Stimulated activated CD8-positive, alpha-beta memory T cell treated with anti-CD3 and anti-CD28 coated beads, Interleukin-7, amount 100 ng/mL, for 4 hours (primary cell): ENCODE measurements at places on chromosomes 5 and 9.

GRCh38 chr9:28909526-28909925 is 1336.2 kb upstream of the C9orf72 start:
- no peak for DNase-seq

GRCh38 chr5:156934450-156935211 is 28.4 kb downstream of the TIMD4 start:
- DNase-seq = peak; percentile 7

- no peak for DNase-seq
Observed at GRCh38 chr5:99129768-99130501, 201.1 kb upstream of the CHD1 start.

- no peak for DNase-seq
Observed at GRCh38 chr9:4137681-4138099, 162.2 kb downstream of the GLIS3 start.

DNA sequence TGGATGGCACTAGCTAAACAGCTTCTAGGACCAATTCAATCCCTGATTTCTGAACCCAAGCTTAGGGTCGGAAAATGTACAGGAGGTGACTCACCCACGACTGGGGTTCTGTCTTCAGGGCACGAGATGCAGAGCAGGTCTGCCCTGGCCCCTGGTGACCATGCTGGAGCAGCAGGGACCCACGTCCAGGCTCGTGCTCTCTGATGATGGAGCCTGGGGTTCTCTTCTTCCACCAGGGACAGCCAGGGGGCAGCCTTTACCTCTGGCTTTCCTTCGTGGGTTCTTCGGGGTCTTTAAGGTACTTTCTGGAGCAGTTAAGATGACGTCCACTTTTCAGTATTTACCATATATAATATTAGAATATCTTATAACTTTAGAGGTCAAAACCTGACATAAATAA is 2.1 kb downstream of the CFAP77 start:
- no peak for DNase-seq

DNA sequence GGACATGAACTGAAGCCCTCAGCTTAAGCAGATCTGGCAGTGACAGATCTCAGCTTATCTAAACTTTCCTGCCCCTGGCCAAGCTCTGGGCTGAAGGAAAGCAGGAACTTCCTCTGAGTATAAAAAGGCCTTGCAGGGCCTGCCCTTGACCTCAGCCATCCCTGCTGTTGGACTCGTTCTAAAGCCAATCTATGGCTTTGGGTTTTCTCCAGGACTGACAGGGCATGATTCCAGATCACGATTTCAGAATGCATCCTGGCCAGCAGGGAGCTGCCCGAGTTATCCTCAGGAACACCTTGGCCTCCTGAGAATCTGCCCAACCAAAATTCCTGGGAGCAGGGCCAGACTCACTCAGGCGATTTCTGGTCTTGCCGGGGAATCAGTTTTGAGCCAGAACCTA is 502.7 kb downstream of the TLE4 start:
- no peak for DNase-seq

- no peak for DNase-seq
Observed at GRCh38 chr9:127569886-127570401, 42.1 kb upstream of the STXBP1 start.

GRCh38 chr9:127283917-127284497 is 19.4 kb downstream of the GARNL3 start:
- DNase-seq = no peak

GRCh38 chr5:93304456-93305250 is 276.4 kb downstream of the NR2F1-AS1 start:
- DNase-seq = no peak

DNA sequence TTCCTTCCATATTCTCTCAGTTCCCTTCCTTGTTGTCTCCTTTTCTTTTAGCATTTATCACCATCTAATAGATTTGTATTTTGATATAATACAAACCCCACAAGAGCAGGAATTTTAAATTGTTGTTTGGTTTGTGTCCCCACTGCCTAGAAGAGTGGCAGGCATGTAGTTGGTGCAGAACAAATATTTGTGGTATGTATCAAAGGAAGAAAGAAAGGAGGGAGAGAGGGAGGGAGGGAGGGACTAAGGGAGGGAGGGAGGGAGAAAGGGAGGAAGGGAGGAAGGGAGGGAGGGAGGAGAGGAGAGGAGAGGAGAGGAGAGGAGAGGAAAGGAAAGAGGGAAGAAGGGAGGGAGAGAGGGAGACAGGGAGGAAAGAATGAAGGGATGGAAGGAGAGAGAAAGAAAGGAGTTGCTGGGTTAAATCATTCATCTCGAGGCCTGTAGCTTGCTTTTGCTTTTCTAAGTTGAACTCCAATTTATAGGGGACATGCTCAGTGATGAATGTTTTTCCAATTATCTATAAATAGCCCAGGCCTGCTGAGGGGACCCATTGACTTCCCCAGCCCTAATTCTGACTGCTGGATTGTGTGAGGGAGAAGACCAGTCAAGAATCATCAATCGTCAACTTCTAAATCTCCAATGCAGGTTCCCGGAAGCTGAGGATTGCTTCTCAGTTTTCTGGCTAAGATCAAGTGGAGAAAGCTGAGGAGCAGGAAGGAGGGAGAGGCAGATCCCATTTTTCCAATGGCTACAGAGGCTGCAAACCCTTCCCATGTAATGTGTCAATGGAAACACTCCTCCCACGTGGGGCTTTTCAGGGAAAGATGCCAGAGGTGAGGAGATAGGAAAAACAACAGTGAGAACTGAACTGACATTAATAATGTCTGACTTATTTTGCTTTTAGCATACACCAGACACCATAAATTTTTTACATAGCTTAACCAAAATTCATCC is 320.7 kb downstream of the ASTN2 start:
- DNase-seq = no peak

GRCh38 chr5:98282521-98282920 is 490.9 kb upstream of the RGMB start:
- no peak for DNase-seq

GRCh38 chr5:31328040-31328733 is 134.7 kb downstream of the CDH6 start:
- DNase-seq = no peak

DNA sequence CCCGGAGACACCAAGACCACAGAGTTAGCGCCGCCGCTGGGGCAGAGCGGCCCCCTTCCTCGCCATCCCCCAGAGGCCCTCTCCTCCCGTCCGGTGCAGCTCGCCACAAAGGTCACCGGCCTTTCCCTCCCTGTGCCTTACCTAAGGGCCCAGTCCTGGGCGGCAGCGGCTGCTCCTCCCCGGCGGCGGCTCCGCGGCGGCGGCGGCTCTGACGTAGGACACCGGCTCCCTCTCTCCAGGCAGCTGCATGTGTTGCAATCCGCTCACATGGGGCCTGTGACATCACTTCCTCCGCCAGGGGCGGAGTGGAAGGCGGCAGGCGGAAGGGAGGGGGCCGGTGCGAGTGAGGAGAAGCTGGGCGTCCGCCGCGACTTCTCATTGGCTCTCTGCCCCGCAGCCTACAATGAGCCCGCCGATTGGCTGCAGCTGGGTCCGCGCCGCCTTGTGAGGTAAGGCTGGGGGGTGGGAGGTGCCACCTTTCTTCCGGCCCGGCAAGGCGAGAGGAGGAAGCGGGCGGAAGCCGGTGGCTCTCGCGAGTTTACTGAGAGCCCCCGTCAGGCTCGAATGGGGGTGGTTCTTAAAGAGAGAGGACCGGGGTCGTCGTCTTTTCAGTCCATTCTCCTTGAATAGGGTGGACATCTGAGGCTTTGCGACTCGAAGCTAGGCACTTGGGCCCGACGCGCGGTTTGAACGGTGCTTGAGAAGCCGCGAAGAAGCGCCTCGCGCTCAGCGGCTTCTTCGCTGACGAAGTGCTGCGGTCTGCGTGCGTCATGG is at the start of gene ETF1:
ETF1 (minus strand) TSS at position 281 of the 774 bp plus-strand sequence. CDS start 318 bp downstream, outside the sequence.
- peak; percentile 100 for DNase-seq

DNA sequence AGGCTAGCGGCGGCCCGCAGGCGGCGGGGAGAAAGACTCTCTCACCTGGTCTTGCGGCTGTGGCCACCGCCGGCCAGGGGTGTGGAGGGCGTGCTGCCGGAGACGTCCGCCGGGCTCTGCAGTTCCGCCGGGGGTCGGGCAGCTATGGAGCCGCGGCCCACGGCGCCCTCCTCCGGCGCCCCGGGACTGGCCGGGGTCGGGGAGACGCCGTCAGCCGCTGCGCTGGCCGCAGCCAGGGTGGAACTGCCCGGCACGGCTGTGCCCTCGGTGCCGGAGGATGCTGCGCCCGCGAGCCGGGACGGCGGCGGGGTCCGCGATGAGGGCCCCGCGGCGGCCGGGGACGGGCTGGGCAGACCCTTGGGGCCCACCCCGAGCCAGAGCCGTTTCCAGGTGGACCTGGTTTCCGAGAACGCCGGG is 253 bp downstream of the SLC12A2 start:
- no peak for DNase-seq

GRCh38 chr5:143618141-143618540 is 193.8 kb upstream of the HMHB1 start:
- no peak for DNase-seq

DNA sequence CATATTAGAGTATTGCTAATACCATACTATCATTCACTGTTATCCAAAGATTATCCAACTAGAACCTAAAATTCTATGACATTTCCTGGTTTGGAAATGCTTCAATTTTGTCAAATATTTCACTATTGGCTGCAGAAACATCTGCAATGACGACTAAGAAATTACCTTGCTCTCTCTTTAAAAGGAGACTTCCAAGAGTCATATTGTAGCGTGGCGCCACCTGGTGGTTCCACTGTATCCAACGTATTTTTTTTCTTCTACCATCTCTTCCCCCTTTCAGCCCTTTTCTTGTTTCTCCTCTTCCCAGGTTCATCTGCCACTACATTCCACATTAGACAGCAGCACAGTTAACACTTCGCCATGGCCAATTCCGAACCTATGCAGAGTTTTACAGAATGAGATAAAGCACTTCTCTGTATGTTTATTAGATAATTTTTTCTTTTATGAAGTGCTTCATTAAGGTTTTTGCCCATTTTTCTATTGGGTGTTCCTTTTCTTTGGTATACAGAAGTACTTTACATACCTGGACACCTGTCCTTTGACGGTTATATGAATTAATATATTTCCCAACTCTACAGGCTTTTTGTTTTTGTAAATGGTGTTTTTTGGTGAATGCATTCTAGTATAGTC is 153.5 kb downstream of the CDC42SE2 start:
- peak; percentile 74 for DNase-seq

DNA sequence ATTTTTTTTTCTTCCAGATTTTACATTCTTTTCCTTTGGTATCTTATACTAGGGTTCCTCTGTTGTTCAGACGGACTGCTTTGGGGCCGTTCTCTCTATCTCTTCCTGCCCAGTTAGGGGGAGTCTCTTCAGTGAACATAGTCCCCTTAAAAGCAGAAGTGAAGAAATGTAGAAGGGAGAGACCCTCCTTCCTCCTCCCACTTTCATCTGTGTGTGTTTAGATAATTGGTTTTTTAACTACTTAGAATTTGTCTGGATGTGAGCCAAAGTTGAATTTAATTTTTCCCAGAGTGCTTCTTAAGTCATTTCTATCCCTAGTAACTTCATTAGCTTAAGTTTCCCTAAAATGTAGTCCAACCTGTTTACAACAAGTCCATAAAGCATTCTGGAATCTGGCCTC is 167.5 kb downstream of the HACD4 start:
- DNase-seq = no peak

GRCh38 chr9:14058325-14058688 is 255.6 kb downstream of the NFIB start:
- no peak for DNase-seq

DNA sequence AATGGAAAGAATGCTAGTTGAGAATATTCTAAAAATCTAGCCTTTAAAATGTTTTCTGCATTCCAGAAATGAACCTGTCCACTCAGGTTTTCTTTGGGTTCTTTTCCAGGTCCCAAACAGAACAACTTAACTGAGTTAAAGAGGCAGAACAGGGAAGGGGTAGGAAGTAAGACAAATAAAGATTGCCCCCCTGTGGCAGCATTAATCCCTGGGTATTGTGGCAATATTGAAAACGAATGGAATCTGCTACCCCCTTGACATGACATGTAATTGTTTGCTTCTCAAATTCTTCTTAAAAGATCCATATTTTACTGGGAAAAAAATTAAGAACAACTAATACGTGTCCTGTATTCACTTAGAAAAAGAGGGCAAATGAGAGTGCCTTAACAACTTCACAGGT is 9.3 kb upstream of the RBM22 start:
- DNase-seq = no peak

GRCh38 chr9:84504360-84504759 is 163.8 kb upstream of the SLC28A3 start:
- no peak for DNase-seq

DNA sequence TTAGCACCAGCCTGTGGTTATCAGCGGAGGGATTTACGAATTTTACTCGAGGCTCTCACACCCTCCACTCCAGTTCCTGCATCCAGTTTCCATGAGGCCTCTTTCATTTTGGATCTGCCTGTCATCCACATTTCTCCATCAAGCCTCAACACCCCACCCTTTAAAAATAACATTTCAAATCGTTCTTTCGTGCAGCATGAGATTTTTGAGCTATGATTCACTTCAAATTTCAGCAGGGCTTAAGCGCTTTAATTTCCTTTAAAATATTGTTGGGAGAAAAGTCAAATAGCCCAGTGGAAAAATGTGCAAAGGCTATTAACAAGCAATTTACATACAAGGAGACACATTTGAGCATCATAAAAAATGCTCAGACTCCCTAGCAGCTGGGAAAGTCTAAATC is 103.2 kb downstream of the MSX2 start:
- no peak for DNase-seq

- DNase-seq = no peak
Observed at GRCh38 chr5:132003982-132004381, 7.5 kb downstream of the ACSL6 start.

DNA sequence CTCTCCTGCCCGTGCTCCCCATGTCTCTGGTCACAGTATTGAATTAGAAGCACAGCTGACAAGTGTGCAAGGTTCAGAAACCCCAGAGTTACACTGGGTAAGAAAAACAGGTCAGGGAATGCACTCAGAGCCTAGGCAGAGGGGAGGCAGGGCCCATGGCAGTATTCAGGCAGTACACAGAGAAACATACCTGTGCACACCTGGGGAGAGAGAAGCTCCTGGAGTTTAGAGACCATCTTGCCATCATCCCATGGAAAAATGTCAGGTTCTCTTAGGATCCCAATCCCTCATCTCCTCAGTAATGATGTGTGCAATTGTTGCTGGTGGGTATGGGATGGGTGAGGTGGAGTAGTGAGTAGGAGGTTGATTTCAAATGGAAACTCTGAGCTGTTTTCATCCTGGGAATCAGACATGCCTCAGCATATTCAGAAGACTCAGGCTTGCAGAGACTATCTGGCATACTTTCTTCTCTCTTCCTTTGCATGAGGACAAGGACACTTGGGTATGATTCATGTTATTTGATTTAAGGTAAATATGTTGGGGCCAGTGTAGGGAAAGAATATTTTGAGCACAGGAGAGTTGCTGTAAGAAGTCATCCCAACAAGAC is 228.5 kb downstream of the ESM1 start:
- DNase-seq = no peak

GRCh38 chr9:7216004-7216841 is 458.4 kb downstream of the KDM4C start:
- peak; percentile 8 for DNase-seq

DNA sequence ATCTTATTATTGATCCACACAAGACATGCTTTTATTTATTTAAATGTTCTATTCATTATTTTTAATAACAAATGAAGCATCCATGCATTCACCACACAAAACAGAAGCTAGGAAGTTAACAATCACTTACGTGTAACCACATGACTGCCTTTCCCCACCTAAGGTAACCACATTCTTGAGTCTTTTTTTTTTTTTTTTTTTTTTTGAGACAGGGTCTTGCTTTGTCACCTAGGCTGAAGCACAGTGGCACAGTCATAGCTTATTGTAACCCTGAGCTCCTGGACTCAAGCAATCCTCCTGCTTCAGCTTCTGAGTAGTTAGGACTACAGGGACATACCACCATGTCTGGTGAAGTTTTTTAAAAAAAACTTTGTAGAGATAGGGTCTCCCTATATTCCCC is 133.0 kb downstream of the DOCK2 start:
- DNase-seq = no peak

- DNase-seq = no peak
Observed at GRCh38 chr5:34656700-34657273, 659 bp downstream of the RAI14 start.
